Tibial nerve (tissue), 4 donors: ENCODE measurements at places on chromosomes 1 and 21.

- DNase-seq: no peak
These were observed 395.8 kb downstream of the PTPRU start for GRCh38 chr1:29631836-29632805.

DNA sequence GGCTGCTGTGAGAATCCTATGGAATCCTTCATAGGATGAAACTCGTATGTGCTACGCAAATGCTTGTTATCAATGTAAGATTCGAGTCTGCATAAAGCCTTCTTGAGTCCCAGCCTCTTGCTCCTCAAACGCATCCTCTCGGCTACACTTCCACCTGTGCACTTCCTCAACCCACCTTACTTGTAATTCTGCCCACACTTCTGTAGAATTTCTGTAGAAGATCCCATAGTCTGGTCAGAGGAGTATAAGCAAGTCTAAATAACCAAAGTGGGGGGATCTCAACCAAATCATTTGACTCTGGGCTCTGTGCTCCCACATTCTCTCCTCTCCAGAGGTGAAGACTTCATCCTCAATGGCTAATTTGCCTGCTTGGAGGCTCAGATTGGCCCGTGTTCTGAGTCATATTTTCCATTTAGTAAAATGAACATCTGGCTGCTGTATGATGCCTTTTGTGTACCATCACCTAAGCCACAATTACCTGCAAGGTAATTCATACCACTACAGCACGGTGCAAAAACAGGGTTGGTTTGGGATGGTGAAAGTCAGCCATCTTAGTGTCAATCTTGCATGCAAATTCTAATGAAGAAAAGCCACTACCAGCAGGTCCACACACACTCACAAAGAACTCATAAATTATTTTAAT, 63.2 kb downstream of the ITPKB start:
- DNase-seq: no peak

GRCh38 chr1:113452921-113453770, 62.8 kb downstream of the MAGI3 start:
- DNase-seq: no peak

DNA sequence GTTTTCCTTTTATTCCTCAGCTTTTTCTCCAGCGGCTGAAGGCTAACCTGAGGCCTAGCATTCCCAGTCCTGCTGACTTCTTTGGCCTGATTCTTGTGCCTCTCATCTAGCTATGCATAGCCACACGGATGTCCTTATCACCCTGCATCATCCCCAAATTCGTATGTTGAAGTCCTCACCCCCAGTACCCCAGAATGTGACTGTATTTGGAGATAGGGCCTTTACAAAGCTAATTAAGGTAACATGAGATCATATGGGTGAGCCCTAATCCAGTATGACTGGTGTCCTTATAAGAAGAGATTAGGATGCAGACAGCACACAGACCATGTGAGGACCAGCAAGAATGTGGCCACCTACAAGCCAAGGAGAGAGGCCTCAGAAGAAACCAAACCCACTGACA, 44.6 kb downstream of the CDCP2 start:
- no peak for DNase-seq

- DNase-seq: peak; percentile 73
These were observed 24.0 kb downstream of the PLA2G5 start for GRCh38 chr1:20093940-20094391.

DNA sequence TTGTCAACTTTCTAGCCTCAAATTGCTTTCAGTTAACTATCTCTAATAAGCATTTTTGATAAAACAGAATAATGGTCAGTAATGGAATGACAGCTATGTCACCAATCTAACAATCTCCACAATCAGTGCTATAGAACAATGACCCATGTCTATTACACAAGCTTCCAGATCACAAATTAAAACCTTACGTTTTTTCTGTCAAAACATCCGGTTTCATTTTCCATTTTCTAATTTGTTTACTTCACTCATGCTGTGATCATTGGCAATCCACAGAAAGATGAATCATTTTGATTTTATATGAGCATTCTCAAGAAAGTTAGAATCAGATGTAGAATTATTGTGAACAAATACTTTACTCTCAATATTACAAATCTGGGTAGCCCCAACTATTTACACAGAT, 80.3 kb downstream of the KCNT2 start:
- no peak for DNase-seq

GRCh38 chr1:178566187-178566586, 53.3 kb downstream of the TEX35 start:
- no peak for DNase-seq

DNA sequence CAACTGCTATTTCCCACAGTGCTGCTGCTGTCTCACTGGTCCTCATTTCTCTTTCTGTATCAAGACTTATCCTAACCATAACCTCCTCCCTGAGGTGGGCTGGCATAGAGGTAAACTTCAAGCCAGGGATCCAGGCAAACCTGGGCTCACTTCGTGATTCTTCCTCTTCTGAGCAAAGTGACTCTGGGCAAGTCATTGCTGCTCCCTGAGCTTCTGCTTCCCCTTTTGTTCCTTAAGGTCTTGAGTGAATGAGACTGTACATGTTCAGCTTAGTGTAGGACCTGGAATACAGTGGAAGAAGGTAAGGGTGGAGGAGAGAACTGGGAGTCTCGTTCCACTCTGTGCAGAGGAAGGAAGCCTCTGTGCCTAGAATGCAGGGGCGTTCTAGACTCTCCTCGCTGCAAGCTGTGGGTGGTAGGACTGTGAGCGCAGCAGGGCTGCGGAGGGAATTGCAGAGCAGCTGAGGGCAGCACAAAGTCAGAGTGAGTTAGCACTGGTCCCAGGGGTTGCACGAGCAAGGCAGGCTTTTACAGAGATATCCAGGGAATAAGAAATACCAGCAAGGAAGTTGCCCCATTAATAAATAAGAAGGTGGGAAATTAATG, 11.4 kb upstream of the ERI3 start:
- no peak for DNase-seq

GRCh38 chr1:234592240-234592639, 17.7 kb downstream of the IRF2BP2 start:
- no peak for DNase-seq

DNA sequence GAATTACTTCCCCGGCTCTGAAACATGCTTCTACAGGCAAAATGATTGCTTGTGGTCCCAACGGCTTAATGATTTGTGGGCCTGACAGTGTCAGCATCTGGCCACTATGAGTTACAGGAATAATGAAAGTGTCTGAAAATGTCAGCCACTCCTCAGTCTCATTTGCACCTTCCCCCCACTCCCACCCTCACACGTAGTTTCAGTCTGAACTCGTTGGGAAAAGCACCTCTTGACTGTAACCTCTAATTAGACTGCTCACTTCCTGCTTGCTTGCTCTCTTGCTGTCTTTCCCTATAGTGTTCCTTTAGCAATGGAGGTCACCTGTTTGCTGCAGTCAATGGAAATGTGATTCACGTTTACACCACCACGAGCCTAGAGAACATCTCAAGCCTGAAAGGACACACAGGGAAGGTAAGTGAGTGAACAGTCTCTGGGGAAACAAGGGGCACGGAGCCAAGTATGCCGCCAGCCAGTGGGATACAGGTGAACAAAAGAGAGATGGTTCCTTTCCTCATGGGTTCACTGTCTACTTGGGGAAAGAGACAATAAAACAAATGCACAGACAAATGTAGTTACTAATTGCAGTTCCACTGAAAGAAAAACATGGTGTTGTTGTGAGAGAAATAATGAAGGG, 27.1 kb downstream of the CFAP57 start:
- no peak for DNase-seq

- no peak for DNase-seq
These were observed 1.1 kb upstream of the GUCA2A start for GRCh38 chr1:42165511-42166210.

- DNase-seq: no peak
These were observed 24.6 kb downstream of the NUF2 start for GRCh38 chr1:163346326-163346870.

DNA sequence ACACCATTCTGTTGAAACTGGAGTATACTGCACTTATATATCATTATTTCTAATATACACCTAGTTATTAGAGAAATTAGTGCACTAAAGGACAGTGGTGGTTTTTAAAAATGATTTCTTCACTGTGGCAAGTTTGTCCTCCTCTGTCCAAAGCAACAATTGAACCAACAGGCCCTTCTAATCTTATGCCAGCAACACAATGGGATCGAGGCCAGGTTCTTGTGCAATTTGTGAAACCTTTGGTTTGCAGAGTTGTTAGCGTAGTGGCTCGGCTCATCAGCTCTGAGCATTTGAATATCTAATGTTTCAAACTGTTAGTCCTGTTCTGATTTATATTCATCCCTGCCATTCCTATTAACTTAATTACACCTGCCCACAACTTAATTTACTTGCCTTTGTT, 9.9 kb upstream of the LRRC39 start:
- no peak for DNase-seq

- no peak for DNase-seq
These were observed 146.0 kb upstream of the JUN start for GRCh38 chr1:58929671-58930325.

GRCh38 chr21:42187976-42188653, 30.8 kb upstream of the ABCG1 start:
- peak; percentile 43 for DNase-seq

- no peak for DNase-seq
These were observed 35.8 kb downstream of the PTPRF start for GRCh38 chr1:43566382-43567044.

DNA sequence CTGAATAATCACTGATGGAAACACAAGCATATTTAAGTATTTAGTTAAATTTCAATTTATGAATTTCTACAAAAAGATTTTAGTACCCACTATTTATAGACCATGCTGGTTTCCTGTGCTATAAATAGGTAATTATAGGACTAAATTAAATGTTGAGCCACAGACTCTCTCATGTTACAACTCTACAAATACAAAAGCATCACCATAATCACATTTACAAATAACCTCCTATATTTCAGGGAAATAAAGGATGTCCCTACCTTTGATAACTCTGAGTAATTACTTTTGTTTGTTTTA, 32.6 kb upstream of the CCDC190 start:
- DNase-seq: no peak

GRCh38 chr1:41891199-41891896, 27.4 kb downstream of the HIVEP3 start:
- no peak for DNase-seq
